ENCODE measurements at places on chromosomes 12 and 14.

DNA sequence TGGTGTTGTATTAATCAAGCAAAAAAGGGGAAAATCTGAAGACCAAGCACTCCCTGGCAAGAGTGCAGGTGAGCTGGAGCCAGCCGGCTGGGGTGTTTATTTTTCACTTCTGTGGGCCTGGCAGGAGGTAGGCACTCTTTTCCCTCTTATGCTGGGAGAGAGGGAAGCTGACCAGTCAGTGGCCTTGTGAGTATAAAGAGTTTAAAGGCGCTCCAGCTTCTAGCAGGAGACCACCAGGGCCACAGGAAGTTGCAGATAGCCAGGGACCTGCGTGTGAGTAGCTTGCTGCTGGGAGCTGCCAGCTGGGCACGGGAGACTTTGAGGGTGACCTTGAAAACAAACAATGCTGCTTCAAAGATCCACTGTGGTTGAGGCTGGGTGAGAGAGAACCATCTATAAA lies 217.4 kb upstream of the PWP1 start:
- no peak for DNase-seq

DNA sequence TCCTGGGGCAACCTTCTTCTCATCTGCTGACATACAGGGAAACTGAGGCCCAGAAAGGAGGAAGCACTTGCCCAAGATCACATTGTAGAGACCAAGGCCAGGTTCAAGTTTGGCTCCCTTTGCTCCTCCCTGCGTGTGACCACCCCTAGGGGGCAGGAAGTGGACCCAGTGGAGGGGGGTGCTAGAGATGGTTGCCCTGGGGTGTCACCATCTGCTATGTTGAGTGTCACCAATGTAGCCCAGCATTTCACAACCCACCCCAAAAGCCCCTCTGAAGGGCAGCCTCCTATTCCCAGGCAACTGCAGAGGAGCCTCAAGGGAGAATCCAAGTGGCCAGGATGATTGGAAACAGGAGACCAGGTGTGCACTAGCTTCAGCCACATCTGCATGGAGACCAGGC lies 12.0 kb upstream of the RBM19 start:
- no peak for DNase-seq

- no peak for DNase-seq
Observed at GRCh38 chr12:54593135-54593534, 4.7 kb upstream of the PPP1R1A start.

- DNase-seq, result no peak
Observed at GRCh38 chr14:49796025-49796424, 28.1 kb downstream of the KLHDC2 start.

- DNase-seq, result no peak
Observed at GRCh38 chr12:117603316-117604113, 242.1 kb upstream of the NOS1 start.

DNA sequence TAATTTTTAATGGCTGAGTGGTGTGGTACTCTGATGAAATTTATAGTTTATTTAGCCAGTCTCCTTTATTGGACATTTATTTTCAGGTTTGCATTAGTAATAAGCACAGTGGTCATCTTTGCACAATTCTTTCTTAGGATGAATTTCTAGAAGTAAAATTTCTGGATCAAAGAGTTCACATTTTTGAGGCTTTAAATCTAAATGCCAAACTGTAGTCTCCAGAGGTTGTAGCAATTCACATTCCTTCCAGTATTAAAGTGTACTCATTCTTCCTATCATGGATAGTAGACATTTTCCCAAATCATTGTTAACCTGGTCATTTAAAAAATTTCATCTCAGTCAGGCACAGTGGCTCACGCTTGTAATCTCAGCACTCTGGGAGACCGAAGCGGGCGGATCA lies 24.8 kb downstream of the SLC39A9 start:
- DNase-seq, result no peak

GRCh38 chr12:22046968-22047390 lies 961 bp downstream of the CMAS start:
- DNase-seq, result no peak

- no peak for DNase-seq
Observed at GRCh38 chr14:72292689-72293024, 360.4 kb downstream of the RGS6 start.

- no peak for DNase-seq
Observed at GRCh38 chr12:66716522-66716921, 37.6 kb upstream of the GRIP1 start.

GRCh38 chr12:101042211-101042610 lies 167.8 kb downstream of the SLC5A8 start:
- DNase-seq, result no peak

- no peak for DNase-seq
Observed at GRCh38 chr12:95202691-95203486, 14.4 kb downstream of the FGD6 start.

- DNase-seq, result no peak
Observed at GRCh38 chr12:90004319-90005074, 295.9 kb upstream of the ATP2B1 start.

DNA sequence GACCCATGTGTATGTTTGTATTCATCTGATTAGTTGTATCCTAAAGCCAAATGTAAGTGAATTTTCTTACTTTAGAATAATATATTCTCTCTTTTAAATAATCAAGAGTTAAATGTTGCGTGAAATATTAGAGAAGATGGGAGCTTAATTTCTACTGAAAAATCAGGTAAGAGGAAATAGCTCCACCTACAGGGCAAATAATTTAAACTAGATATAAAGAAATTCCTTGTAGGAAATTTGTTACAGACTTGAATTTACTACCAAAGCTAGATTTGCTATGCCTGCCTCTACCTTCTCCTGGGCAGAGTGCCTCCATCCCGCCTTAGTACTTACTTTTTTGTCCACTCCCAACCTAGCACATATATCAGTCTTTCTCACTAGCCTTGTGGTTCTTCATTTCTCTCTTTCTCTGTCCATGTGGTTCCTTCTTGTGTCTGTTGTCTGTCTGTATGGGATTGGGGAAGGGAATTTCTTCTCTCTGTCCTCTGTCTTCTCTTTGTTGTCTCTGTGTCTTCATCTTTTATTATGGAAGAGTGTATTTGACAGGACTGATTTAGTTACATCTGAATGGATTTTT lies 44.7 kb downstream of the PALS1 start:
- DNase-seq, result peak; percentile 84

DNA sequence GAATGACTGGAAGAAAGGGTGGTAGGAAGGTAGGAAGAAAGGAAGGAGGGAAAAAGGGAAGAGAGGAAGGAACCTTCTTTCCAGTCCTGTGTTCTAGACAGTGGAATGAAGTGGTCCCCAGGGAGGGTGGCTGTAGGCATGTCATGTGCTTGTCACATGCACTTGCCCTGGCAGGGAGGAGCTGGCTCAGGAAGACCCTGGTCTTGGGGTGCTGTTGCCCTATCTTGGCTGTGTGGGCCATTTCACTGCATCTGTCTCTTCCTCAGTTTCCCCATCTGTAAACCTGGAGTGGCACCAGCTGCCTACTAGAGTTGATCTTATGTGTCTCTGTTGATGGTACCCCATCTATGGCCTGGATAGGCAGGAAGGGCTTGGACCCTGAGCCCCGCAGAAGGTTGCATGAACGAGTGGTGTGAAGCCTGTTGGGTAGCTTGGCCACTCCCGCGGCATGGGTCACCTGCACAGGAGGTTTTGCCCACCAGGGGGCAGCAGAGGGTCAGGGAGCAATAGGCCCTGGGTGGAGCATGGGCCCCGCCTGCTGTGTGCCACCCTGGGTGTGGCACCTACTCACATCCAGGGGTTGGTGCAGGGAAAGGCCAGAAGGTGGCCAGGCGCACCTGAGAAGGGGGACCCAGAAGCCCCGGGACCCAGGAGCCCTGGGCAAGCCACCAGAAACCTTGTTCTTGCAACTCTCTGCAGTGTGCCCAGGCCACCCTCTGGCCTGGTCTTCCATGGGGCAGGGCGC lies 25.1 kb downstream of the MEG3 start:
- DNase-seq, result peak; percentile 96

Data from Karpas-422 (cell line).